ENCODE measurements at places on chromosomes 2 and 18.

GRCh38 chr2:67918471-67918870, 144.3 kb downstream of the C1D start:
- DNase-seq, result no peak

DNA sequence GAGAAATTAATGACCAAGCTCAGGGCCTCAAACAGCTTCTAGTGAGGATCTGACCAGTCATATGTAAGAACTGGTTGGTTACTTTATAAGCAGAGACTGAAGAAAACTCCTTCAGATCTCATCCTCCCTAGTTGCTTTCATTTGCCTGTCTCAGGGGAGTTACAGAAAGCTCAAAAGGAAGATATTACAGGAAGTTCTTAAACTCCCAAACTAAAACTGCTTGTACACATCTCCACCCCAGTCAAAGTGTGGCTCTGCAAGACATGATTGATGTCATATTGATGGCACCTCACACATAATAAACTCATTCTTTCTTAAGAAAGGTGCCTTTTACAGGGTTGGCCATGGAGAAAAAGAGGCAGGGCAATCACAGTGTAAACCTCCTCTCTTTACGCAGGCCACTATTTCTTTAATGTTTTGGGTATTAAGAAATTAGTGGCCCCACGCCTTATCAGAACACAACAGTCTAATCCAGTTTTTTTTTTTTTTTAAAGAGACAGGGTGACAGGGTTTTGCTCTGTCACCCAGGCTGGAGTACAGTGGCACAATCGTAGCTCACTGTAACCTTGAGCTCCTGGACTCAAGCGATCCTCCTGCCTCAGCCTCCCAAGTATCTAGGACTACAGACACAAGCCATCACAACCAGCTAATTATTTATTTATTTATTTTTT, 62.6 kb upstream of the STK17B start:
- DNase-seq, result no peak

DNA sequence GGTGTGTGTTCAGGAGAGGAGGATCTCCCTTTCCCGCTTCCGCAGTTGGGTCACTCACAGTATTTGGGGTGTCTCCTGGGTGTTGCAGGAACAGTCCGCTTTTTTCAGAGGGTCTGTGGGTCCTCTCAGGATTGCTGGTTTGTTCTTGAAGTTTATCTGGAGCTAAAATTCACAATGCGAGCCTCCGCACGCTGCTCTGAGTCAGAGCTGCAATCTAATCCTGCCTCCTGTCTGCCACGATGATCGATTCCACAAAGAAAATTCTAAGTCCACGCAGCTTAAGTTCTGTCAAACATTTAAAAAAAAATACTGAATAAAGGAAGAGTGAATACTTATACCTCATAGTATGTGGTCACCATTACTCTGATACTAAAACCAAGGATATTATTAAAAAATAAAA, 76.5 kb downstream of the RAD51AP2 start:
- DNase-seq, result no peak

GRCh38 chr18:24274837-24275236, 122.8 kb downstream of the OSBPL1A start:
- DNase-seq, result no peak
